ENCODE measurements at places on chromosomes 6 and 20.

GRCh38 chr20:21185849-21186248, 60.0 kb downstream of the KIZ start:
- no peak overlapping the region for H3K27ac ChIP-seq
- no peak for DNase-seq
- no peaks in the 10 kb centered on the region for H3K27me3 ChIP-seq
- H3K4me3 ChIP-seq = no peak overlapping the region
- H3K4me1 ChIP-seq = peaks cover 10% of the 10 kb centered on the region

DNA sequence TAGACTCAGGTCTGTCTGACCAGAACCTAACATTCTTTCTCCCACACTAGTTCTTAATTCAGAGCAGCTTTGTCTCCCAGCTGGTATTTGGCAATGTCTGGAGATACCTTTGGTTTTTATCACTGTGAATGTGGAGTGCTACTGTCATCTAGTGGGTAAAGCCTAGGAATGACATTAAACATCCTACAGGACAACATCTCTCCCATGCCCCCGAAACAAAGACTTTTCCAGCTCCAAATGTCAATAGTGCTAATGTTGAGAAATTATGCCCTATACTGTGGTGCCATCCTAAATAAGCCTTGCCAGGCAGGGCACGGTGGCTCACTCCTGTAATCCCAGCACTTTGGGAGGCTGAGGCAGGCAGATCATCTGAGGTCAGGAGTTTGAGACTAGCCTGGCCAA, 4.2 kb upstream of the TTPAL start:
- H3K4me1 ChIP-seq = peaks cover 23% of the 10 kb centered on the region
- no peaks in the 10 kb centered on the region for H3K27me3 ChIP-seq
- no peak overlapping the region for H3K27ac ChIP-seq
- no peak overlapping the region for H3K4me3 ChIP-seq
- H3K36me3 ChIP-seq = no peaks in the 10 kb centered on the region

GRCh38 chr20:51860111-51860882, 58.0 kb upstream of the SALL4 start:
- no peaks in the 10 kb centered on the region for H3K36me3 ChIP-seq
- no peak for DNase-seq
- peaks cover 3% of the 10 kb centered on the region for H3K27me3 ChIP-seq
- H3K4me3 ChIP-seq = no peak overlapping the region

DNA sequence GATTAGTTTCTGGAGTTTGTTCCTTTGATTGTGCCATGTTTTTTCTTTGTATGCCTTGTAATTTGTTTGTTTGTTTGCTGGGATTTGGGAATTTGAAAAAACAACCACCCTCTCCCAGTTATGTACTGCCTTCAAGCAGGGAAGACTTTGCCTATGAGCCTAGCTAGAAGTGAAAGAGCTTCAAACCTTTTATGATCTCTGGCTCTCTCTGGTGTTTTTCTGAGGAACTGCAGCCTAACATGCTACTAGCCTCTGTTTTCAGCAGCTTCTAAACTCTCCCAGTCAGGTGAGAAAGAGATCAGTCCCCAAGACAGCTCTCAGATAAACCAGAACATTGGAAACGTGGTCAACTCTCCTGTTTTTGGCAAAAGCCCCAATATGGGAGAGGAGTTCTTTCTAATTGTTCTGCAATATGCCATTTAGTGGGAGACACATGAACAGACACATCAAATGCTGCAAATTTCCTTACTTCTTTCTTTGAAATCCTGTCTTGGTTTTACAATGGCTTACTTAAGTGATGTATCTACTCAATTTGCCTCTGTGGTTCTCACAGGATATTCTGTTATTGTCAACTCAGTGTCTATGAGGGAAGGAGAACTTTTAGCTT, 58.9 kb upstream of the SERINC1 start:
- DNase-seq = no peak
- H3K27ac ChIP-seq = no peak overlapping the region
- no peaks in the 10 kb centered on the region for H3K4me1 ChIP-seq
- H3K27me3 ChIP-seq = no peaks in the 10 kb centered on the region

DNA sequence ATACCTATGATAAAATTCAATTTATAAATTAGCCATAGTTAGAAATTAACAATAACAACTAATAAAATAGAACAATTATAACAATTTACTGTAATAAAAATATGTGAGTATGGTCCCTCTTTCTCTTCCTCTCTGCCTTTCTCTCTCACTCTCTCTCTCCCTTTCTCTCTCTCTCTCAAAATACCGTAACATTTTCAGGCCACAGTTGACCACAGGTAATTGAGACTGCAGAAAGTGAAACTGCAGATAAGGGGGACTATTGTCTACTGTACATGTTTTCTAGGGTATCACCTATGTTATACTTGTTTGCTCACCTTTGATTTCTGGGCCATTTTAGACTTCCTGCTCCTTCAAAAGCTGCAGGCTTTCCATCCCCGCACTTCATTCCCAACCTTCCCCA, 46.8 kb downstream of the LY86 start:
- no peak for DNase-seq
- H3K27me3 ChIP-seq = no peaks in the 10 kb centered on the region
- H3K4me3 ChIP-seq = no peak overlapping the region
- no peaks in the 10 kb centered on the region for H3K36me3 ChIP-seq

DNA sequence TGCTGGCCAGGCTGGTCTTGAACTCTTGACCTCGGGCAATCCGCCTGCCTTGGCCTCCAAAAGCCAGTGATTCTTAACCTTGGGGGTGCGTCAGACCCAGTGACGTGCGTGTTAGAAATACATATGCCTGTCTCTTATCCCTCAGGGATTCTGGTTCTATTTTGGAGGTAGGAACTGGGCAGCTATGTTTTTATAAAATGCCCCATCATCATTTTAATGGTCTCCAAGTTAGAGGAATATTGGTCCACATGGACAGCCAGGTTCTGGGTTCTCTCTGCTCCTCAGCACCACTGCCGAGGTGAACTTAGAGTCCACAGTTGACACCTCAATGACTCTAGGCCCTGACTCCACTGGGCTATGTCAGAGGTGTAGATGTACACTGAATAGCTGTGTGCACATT, 352.7 kb downstream of the SMOC2 start:
- H3K27me3 ChIP-seq = peaks cover 13% of the 10 kb centered on the region
- H3K36me3 ChIP-seq = no peaks in the 10 kb centered on the region
- H3K27ac ChIP-seq = no peak overlapping the region
- no peaks in the 10 kb centered on the region for H3K4me1 ChIP-seq

- peaks cover 3% of the 10 kb centered on the region for H3K36me3 ChIP-seq
- H3K27me3 ChIP-seq = no peaks in the 10 kb centered on the region
- H3K4me1 ChIP-seq = peaks cover 29% of the 10 kb centered on the region
- H3K27ac ChIP-seq = no peak overlapping the region
Measured at GRCh38 chr6:15476631-15477380, 186.0 kb downstream of the DTNBP1 start.

GRCh38 chr6:165536911-165537310, 126.1 kb downstream of the PDE10A start:
- no peaks in the 10 kb centered on the region for H3K4me1 ChIP-seq
- no peak overlapping the region for H3K27ac ChIP-seq
- H3K27me3 ChIP-seq = no peaks in the 10 kb centered on the region
- H3K4me3 ChIP-seq = no peak overlapping the region

DNA sequence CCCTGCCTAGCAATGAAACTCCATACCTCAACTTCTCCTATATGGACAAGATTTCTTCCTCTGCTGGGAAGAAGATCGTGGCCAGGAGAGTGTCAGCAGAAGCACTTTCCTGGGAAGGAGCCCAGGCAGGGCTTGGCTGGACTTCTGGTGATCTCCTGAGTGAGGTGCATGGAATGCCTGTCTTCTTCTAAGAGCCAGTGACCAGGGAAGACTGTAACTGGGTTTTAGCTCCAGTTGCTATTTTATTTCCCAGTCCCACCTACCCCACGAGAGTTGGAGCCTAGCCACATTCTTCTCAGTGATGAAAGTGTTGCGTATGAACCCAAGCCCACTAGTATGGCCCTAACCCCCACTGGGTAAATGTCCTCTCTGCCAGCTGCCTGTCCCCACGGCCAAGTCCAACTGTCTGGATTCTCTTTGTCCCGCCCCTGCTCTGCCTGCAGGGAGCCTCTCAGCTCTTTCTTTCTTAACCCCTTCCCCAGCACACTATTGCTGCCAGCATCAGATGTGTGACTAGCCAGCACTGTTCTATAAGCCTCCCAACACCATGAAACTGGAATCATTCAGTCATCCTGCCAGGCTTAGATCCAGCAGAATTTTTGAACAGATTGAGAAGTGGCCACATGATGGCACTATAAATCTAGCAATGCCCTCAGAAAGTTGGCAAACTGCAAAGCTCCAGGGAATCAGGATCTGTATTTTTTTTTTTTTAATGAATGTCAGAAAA, 69.8 kb upstream of the FAM184A start:
- H3K27me3 ChIP-seq = no peaks in the 10 kb centered on the region
- no peak for DNase-seq
- H3K4me1 ChIP-seq = peaks cover 26% of the 10 kb centered on the region
- no peaks in the 10 kb centered on the region for H3K36me3 ChIP-seq

DNA sequence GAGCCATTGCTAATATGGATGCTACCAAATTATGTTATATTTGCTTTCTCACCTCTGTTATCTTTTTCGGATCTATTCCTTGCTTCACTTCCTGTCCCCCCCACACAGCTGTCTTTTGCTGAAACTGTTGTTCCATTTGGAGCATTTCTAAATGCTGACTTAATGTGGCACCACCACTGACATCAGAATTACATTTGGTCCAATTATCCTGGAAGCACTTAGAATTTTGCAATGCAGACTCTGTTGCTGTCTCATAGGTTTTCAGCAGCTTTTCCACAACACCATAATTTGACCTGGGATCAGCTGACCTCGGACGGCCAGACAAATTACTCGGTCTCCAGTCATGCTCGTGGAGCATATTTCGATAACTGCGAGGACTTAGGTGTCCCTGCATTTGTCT, 12.8 kb downstream of the KIAA0408 start:
- peaks cover 3% of the 10 kb centered on the region for H3K36me3 ChIP-seq
- H3K4me1 ChIP-seq = no peaks in the 10 kb centered on the region
- no peak for DNase-seq
- H3K4me3 ChIP-seq = no peak overlapping the region

DNA sequence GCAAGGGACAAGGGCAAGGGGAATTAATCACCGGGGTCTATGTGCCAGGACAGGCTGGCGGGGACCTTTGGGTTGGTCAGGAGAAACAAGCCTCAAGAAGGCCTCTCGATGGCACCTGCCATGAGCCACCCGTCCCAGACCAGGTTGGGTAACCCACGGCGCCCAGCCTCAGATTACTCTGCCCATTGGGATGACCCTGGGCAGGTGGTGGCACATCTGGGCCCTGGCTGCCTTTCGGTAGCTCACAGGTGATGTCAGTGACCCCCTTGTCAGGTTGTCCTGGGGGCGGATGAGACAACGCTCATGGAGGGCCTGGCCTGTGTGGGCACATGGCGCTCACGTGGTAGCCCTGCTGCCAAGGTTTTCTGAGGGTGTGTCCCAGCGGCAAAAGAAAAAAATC, 152.2 kb downstream of the SYCP2 start:
- H3K36me3 ChIP-seq = no peaks in the 10 kb centered on the region
- no peaks in the 10 kb centered on the region for H3K27me3 ChIP-seq
- no peaks in the 10 kb centered on the region for H3K4me1 ChIP-seq
- H3K27ac ChIP-seq = no peak overlapping the region
- DNase-seq = peak; percentile 43

GRCh38 chr6:25290306-25291060, 11.3 kb downstream of the CARMIL1 start:
- H3K36me3 ChIP-seq = no peaks in the 10 kb centered on the region
- no peak overlapping the region for H3K27ac ChIP-seq
- no peaks in the 10 kb centered on the region for H3K27me3 ChIP-seq

GRCh38 chr6:137013031-137013430, 31.7 kb downstream of the IL20RA start:
- H3K4me1 ChIP-seq = peaks cover 16% of the 10 kb centered on the region
- H3K36me3 ChIP-seq = peaks cover 1% of the 10 kb centered on the region
- no peak overlapping the region for H3K4me3 ChIP-seq
- DNase-seq = no peak

DNA sequence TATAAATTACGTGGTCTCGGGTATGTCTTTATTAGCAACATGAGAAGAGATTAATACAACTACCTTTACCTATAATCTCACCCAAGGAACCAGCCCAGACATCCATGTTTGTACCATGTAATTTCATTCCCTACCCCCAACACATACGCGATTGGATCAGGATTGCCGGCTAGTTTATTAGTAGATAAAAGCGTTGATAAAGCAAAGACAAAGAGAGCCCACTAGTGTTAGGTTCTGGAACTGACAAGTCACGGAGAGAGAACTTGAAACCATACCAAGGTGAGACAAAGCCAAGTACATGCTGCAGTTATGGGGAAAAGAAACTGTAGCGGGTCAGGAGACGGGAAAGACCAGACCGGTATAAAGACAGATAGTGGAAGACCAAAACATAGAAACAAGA, 37.4 kb upstream of the FAM135A start:
- H3K36me3 ChIP-seq = no peaks in the 10 kb centered on the region
- no peak overlapping the region for H3K4me3 ChIP-seq
- H3K4me1 ChIP-seq = no peaks in the 10 kb centered on the region
- no peak for DNase-seq

DNA sequence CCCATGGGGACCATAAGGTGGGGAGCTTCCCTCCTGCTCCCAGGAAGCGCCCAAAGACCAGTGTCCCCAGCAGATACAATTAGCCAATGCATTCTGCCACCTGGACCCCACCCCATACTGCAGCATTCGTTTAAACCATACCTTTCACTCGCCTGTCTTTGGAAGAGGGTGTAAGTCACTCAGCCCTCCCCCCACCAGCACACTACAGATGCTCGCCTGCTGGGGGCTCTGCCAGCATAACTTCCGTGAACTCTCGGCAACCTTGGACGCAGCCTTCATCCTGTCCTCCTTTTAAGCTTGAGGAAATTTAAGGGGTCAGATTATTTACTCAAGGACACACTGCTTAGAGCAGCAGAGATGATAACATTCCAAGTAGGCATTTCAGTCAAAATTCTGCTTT, 94.4 kb upstream of the NAA20 start:
- no peaks in the 10 kb centered on the region for H3K36me3 ChIP-seq
- H3K4me3 ChIP-seq = no peak overlapping the region
- DNase-seq = no peak
- H3K27me3 ChIP-seq = no peaks in the 10 kb centered on the region

- H3K4me1 ChIP-seq = peaks cover 8% of the 10 kb centered on the region
- no peaks in the 10 kb centered on the region for H3K27me3 ChIP-seq
- DNase-seq = no peak
- peaks cover 42% of the 10 kb centered on the region for H3K36me3 ChIP-seq
- H3K27ac ChIP-seq = no peak overlapping the region
- no peak overlapping the region for H3K4me3 ChIP-seq
Measured at GRCh38 chr6:105324386-105324950, 78.4 kb downstream of the PREP start.

- H3K27ac ChIP-seq = no peak overlapping the region
- H3K4me3 ChIP-seq = no peak overlapping the region
- no peak for DNase-seq
- no peaks in the 10 kb centered on the region for H3K36me3 ChIP-seq
- H3K4me1 ChIP-seq = peaks cover 5% of the 10 kb centered on the region
- H3K27me3 ChIP-seq = no peaks in the 10 kb centered on the region
Measured at GRCh38 chr6:1871724-1872315, 262.1 kb downstream of the FOXC1 start.
